Mesenteric fat pad (tissue), 1 donor: ENCODE measurements at places on chromosomes 16 and 17. TPM values are rescaled to one million over a fixed set of nuclear protein-coding genes. Genes with fewer than 3 reads are reported as not detected.

Gene SLFN11
- total RNA-seq: 54.7 TPM

Gene XAF1
- total RNA-seq: 99.1 TPM

Gene CLEC18B
- total RNA-seq: 0.19 TPM

Gene LGALS9B
- not detected for total RNA-seq

Gene TMC7
- total RNA-seq: 3.2 TPM

Gene MMP28
- total RNA-seq: 51.7 TPM

Gene KRTAP9-7
- not detected for total RNA-seq

Gene NPIPA3
- total RNA-seq: 4.1 TPM

Gene SHMT1
- total RNA-seq: 87.2 TPM
